ENCODE measurements at places on chromosomes 5 and 9.

DNA sequence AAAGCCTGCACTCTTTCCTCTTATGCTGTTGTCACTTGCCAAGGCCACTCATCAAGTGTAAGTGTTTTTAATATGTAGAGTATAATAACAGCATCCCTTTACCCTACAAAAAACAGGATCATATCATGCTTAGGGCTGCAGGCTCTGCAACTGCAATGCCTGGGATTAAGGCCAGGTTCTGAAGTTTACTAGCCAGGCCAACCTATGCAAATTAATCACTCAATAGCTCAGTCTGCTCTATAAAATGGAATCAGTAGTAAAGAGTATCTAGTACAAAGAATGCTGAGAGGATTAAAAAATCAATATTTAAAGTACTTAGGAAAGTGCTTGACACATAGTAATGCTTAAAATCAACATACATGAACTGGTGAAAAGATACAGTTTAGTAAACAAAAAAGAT is 253.3 kb downstream of the EDIL3 start:
- DNase-seq, result no peak

DNA sequence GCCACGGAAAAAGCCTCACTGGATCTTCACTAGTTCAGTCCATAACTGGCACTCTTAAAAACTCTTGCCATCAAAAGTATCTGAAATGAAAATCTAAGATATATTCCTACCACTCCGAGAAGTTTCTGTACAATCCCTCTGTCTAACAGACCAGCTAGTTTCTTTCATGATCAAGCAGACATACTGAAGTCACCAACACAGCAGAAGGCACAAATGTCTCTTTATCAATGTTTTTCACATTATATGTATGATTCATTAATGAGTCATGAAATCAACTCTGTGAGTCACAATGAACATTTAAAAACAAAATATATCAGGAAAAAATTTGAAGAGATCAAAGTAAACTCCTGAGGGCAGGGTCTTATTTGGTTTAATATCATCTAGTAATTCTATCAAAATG is 50.8 kb downstream of the F2R start:
- no peak for DNase-seq

GRCh38 chr9:115191667-115192066 is 73.7 kb upstream of the TNC start:
- no peak for DNase-seq

DNA sequence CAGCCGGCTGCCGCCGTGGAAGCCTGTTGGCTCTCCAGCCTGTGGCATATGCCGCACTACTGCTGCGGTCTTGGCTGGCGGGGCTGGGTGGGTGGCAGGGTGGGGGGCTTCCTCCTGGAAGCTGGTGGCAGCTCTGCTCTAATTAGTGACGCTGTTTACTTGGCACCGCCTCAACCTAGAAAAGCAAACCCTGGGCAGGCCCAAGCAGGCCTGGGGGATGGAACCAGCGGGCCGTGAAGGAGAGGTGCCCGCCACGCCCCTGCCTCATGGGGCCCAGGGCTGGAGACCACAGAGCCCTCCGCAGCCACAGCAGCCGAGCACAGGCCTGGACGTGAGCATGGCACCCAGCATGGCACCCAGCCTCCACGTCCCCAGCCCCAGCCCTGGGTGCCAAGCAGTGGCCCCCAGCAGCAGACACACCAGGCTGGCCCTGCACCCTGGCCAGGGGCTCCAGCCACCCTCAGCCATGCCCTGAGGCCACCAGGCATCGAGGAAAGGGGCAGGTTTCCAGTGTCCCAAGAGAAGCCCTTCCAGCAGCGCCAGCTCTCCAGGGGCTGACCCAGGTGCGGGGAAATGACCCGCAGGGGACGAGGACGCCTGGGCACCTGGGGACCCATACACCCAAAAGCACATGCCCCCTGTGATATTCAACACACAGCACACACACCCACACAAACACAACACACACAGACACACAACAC is 5.4 kb upstream of the CCDC187 start:
- peak; percentile 70 for DNase-seq

DNA sequence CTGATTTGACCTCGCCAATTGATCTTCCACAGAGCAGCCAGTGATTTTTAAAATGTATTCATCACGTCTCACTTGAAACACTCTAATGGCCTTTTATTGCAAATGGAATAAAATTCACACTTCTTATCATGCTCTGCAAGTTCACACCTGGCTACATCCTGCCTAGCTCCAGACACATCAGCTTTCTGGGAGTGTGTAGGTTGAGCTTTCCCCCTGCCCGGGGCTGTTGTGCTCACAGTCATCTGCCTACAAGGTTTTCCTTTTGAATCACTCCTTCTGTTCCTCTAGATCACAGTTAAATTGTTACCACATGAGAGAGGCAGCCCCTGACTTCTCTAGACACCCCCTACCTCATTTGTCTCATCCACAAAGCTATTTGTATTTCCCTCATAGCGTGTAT is 674.5 kb downstream of the PRELID2 start:
- DNase-seq, result no peak

DNA sequence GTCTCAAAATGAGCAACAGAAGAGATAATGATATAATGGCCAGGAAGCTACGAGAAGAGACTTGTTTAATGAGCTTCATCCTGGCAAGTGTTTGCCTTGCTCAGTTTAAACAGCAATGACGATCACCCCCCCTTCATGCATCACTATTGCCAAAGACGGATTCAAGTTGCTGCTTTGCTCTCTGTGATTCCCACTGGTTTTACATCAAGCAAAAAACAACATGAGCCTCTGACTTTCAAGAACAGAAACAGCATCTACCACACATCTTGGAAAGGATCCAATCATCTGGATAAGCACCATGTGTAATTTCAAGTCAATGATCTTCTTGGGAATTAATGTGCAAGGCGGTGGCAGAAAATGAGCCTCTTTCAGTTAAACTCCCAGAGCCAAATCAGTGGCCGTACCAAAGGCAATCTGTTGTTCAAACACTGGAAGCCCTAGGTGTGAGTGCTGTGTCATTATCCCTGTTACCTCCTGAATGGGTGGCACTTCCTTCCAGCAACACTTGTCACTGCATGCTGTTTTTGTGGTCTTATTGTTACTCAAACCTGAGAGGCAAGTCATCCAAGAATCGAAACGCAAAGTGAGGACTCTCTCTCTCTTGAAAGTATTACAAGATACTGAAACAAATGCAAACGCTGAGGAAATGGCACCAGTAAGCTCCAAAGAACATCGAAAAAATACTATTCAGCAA is 72.8 kb downstream of the MED27 start:
- no peak for DNase-seq

DNA sequence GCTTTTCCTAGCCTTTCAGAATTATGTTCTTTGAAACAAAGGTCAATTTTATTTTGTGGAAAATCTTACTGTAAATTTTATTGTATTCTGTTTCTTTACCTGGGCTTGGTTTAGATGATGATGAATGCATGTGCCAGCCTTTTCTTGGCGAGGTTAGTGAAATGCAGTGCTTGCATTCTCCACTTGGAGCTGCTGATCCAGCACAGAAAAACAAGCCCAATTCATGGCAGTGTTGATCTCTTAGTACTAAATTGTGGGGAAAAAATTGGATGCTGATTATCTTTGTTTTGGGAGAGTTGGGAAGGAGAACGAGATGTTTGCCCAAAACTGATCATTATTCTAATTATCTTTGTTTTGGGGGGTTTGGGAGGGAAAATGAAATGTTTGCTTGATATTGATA is 3.7 kb downstream of the HABP4 start:
- DNase-seq, result peak; percentile 51

DNA sequence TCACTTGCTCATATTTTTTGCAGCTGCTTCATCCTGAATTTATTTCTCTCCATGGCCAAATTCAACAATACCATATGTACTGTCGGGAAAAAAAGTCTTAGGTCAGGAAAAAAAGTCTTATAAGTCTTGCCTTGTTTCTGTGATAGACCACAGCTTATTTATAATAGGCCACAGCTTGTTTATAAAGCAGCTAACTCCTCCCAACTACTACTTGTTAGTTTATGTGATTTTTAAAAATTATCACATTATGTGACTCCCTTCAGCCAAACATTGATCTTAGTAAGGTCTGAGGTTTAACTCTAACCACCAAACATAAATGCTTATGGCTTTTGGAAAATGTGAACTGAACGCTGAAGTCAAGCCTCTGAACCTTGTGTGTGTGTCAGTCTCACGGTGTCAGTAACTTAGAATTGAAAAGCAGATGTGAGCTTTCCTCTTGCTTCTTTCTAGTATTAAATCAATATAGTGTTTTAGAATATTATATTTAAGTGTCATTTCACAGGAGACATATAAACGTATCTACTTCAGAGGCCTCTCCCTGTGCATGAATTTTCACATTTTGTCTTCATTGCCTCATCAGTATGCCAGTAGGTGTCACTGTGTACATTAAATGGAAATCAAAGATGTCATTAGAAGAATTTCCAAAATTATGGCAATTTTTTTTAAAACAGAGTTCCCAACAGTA is 51.3 kb downstream of the SNX24 start:
- peak; percentile 59 for DNase-seq

- no peak for DNase-seq
These were observed 18.3 kb upstream of the OBP2B start for GRCh38 chr9:133227242-133227860.

- DNase-seq, result no peak
These were observed 39.5 kb downstream of the FAM174A start for GRCh38 chr5:100574716-100575115.

- no peak for DNase-seq
These were observed 52.0 kb downstream of the OLFM1 start for GRCh38 chr9:135139366-135139959.

DNA sequence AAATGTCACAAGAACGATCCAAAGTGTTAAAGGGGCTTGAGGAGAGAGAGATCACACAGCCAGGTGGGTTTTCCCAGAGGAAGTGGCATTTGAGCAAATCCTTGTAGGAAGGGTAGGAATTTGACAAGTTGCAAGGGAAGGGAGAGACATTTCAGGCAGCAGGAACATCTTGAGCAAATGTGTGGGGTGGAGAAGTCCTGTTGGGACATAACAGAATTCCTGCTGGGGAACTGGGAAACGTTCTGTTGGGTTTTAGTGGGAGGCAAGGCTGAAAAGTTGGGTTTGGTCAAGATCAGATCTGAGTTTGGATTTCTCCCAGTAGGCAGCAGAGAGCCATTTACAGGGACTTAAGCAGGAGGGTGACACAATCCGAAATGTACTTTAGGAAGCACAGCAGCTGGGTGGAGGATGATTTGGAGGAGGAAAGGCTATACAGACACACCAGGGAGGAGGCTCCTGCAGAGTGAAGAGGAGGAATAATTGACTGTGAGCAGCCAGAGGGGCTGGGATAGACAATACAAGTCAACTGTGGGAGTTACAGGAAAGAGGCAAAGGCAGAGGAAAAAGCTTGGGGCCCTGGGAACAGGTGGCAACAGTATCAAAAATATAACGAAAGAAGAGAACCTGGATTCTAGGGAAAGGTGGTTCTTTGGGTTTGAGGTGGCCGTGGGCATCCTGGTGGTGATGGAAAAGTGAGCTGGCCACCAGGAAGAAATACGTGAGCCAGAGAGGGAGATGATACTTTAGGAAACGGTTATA is 3.1 kb upstream of the ZSWIM6 start:
- peak; percentile 32 for DNase-seq

DNA sequence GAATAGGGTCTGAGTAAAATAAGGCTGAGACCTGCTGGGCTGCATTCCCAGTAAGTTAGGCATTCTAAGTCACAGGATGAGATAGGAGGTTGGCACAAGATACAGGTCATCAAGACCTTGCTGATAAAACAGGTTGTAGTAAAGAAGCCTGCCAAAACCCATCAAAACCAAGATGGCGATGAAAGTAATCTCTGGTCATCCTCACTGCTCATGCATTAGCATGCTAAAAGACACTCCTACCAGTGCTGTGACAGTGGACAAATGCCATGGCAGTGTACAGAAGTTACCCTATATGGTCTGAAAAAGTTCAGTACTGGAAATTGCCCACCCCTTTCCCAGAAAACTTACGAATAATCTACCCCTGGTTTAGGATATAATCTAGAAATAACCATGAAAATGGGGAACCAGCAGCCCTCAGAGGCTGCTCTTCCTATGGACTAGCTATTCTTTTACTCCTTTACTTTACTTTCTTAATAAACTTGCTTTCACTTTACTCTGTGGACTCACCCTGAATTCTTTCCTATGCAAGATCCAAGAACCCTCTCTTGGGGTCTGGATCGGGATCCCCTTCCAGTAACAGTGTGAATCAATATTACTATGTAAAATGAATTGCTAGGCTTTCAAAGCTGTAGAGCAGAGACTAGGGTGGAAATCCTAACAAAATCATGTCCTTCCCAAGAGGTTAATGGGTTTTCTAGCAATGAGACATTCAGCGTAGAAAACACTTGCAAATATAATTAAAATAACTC is 257.8 kb downstream of the KIAA0825 start:
- DNase-seq, result no peak

DNA sequence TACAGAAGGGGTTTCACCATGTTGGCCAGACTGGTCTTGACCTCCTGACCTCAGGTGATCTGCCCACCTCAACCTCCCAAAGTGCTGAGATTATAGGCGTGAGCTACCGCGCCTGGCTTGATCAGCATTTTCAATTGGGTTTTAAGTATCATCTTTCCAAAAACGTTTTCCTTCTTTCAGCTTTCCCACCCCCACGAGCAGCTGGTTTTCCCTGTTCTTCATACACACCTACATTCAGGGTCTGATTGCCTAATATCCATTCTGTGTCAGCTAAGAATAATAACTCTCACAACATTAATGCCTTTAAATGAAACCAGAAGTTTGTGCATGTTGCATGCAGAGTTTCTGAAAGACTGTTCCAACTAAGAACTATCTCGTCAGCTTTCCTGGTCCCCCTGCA is 38.3 kb downstream of the RFK start:
- no peak for DNase-seq

DNA sequence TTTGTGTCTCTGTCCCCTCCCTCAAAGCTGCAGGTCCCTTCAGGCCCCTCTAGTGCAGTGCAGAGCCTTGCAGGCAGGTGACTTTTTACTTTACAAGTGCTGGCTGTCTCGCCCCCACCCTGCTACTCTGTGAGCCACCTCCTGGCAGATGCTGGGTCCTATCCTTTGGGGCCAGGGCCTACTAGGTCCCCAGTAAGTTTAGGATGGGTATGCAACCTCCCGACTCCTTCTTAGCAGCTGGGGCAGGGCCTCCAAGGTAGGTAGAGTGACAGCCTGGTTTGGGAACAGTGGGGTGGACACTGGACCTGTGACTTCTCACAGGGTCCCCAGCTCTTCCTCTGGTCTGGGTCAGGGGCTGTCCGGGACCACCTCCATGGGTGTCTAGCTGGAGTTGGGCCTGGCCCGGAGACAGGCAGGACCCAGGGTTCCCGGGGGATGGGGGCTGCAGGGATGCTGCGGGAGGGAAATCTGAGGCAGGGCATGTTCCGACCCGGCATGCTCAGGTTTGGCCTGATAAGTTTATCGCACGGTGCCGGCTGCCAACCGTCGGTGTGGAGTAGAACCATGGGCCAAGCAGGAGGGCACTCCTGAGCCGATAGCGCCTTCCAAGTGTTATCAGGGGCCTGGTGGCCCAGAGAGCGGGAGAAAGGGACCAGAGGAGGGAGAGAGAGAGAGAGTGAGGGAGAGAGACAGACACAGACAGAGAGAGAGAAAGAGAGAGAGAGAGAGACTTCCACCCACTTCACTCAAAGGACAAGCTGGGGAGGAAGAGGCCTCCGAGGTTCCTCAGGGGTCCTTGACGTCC is 20.5 kb downstream of the GFI1B start:
- no peak for DNase-seq

GRCh38 chr9:27540502-27540901 is 10.9 kb upstream of the MOB3B start:
- no peak for DNase-seq

Data from eye (tissue), 1 donor.